ENCODE measurements at places on chromosomes 13 and 19.

GRCh38 chr13:25085125-25085742, 10.7 kb upstream of the PABPC3 start:
- DNase-seq: peak; percentile 36

DNA sequence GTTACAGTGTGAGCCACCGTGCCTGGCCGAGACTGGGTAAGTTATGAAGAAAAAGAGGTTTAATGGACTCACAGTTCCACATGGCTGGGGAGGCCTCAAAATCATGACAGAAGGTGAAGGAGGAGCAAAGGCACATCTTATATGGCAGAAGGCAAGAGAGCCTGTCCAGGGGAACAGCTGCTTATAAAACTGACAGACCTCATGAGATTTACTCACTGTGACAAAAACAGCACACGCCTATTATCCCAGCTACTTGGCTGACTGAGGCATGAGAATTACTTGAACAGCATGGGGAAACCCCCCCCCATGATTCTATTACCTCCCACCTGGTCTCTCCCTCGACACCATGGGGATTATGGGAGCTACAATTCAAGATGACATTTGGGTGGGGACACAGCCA, 23.4 kb upstream of the ZNF561 start:
- DNase-seq: no peak

GRCh38 chr13:97101912-97102708, 107.8 kb upstream of the OXGR1 start:
- no peak for DNase-seq

DNA sequence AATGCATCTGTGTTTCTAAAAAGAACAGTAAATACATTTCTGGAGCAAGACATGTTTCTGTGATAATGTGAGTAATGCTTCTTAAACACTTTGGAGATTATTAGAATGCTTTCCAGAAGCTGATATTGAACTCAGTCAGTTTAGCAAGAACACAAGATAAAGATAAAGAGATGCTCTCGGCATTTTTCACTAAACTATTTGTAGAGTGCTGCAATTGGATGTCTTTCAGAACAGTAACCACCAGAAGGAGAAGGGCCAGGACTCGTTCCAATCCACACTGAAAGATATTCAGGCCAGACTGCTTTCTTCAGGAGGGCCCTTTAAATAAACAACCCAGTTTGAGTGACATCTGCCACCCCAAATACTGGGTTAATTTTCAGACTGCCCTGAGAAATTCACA, 456.0 kb downstream of the TBC1D4 start:
- no peak for DNase-seq

DNA sequence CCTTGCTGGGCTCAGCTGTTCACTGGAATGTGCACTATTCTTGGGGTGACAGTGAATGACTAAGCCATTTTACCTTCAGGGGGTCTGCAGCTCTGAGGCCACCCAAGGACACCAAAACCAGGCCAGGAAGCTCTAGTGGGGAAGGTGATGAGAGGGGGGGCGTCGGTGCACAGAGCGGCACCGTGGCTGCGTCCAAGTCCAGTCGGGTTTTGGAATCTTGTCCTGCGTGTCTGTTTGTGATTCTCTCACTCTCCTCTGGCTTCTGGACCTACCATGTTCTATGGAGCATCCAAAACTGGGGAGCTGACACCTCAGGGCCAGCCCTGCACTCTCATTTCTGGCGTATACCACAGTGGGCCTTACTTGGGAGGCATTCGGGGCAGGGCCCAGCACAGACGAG, 92.1 kb downstream of the RGCC start:
- DNase-seq: no peak

DNA sequence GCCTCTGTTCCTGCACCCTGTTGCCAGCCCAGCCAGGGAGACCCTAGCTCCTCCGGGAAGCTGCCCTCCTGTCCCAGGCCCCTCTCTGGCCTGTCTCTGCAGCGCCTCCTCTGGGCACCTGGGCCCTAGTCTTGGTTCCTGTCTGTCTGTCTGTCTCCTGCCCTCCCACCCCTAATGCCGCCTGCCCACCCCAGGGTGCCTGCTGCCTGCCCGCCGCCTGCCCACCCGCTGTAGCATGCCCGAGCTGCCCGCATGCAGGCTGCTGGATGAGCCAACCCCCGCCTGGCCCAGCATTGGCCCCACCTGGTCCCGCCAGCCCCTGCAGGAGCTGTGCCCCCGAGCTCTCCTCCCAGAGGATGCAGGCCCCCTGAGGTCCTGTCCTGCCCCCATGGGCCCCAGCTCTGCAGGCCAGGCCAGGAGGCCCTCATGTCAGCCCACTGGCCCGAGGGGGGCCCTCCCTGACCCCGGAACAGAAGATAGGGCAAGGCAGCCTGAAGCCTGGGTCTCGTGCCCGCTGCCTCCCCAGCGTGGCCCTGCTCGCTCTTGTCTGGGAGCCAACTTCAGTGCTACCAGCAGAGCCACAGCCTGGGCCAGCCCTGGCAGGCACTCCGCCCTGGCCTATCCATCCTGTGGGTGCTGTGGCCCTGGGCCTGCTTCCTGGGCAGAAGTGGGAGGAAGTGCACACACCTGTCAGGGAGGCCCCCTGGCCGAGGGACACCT, 5.2 kb downstream of the MAP2K7 start:
- no peak for DNase-seq

GRCh38 chr19:6101991-6102390, 8.3 kb downstream of the RFX2 start:
- no peak for DNase-seq

GRCh38 chr19:44142059-44142433, 692 bp downstream of the ZNF234 start:
- no peak for DNase-seq

DNA sequence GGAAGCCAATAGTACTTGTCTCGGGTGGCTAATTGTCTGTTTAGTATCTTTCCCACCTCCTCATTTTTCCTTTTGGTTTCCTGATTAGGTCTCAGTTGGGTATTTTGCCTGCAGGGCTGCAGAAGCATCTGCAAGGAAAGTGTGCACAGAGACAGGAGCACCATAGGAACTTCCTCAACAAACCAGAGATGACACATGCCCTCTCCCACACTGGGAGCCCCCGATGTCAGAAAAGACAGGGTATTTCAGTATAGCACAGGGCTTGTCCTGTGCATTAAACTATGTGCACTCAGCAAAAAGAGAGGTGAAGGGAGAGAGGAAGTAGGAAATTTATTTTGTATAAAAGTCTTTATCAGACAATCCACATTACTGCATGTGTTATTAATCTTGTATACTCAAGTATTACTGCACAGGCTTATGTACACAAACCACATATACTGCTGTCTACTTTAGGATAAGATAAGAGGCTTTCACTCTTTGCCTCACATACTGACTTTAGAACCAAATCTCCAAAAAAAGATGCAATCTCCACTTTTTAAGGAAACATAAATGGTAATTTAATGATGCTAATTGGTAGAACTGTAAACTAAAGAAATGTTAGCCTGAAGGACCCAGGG, 501.0 kb downstream of the FOXO1 start:
- no peak for DNase-seq

DNA sequence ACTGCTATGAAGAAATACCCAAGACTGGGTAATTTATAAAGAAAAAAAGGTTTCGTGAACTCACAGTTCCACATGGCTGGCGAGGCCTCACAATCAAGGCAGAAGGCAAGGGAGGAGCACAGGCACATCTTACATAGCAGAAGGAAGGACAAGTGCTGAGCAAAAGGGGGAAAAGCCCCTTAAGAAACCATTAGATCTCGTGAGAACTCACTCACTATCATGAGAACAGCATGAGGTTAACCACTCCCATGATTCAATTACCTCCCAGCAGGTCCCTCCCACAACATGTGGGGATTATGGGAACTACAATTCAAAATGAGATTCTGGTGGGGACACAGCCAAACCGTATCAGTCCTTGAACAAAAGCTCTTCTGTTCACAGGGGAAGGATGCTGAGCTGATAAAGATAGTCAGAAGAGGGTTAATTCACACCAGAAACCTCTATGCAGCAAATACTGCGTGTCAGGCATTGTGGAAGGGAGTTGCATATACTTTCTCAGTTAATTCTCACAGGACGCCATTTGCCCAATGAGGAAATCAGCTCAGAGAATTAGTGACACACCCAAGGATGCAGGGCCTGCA, 246.2 kb downstream of the FOXO1 start:
- DNase-seq: no peak

DNA sequence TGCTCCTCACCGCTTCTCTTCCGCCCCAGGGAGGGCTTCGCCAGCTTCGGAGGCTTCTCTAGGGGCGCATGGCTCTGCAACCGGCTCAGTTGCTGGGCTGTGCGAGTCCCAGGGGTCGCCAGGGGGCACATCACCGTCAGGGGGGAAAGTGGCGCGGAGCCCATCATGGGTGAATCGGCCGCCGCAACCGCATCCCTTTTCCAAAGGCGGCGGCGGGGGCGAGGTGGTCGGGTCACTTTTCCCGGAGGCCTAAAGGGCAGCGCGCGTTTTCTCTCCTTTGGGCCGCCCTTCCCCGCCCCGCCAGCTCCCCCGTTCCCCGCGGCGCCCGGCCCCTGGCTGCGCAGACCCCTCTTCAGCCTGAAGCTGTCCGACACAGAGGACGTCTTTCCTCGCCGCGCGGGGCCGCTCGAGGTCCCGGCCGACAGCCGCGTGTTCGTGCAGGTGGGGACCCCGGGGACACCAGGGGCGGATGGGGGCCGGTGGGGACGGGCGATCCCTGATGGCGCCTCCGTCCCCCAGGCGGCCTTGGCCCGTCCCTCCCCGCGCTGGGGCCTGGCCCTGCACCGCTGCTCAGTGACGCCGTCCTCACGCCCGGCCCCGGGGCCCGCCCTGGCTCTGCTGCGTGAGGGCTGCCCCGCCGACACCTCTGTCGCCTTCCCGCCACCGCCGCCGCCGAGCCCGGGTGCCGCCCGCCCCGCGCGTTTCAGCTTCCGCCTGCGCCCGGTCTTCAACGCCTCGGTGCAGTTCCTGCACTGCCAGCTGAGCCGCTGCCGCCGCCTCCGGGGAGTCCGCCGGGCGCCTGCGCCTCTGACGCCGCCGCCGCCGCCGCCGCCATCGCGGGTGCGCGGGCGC, 1.7 kb downstream of the TGFBR3L start:
- DNase-seq: no peak

GRCh38 chr13:101695870-101696516, 243.5 kb downstream of the ITGBL1 start:
- DNase-seq: no peak

- DNase-seq: peak; percentile 91
Observed at GRCh38 chr19:55080968-55081769, 5.5 kb downstream of the EPS8L1 start.

Data from RWPE1 (cell line).